ENCODE measurements at places on chromosomes 16 and 17. TPM values are rescaled to one million over a fixed set of nuclear protein-coding genes. Genes with fewer than 3 reads are reported as not detected.

GPR139 gene
- total RNA-seq, result not detected

PROCA1 gene
- total RNA-seq, result 1.0 TPM

GRCh38 chr17:65850486-65850885 lies 289.0 kb upstream of the AXIN2 start:
- no peak for DNase-seq

GRCh38 chr17:12726131-12726530 lies 60.4 kb downstream of the MYOCD start:
- DNase-seq, result no peak

- no peak for DNase-seq
Observed at GRCh38 chr16:2469399-2470233, 1.5 kb upstream of the NTN3 start.
